ENCODE measurements at places on chromosomes 4 and X.

DNA sequence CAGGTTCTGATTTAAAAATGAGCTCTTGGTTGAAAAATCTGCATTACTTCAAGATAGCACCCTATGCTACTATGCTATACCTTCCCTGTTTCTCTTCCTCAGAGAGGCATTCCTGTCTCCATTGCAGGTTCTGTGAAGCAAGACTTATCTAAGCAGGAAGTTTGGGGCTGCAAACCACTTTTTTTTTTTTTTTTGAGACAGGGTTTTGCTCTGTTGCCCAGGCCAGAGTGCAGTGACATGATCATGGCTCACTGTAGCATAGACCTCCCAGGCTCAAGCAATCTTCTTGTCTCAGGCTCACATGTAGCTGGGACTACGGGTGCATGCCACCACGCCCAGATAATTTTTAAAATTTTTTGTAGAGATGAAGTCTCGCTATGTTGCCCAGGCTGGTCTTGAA, 4.0 kb upstream of the CCNG2 start:
- no peak for ATAC-seq

DNA sequence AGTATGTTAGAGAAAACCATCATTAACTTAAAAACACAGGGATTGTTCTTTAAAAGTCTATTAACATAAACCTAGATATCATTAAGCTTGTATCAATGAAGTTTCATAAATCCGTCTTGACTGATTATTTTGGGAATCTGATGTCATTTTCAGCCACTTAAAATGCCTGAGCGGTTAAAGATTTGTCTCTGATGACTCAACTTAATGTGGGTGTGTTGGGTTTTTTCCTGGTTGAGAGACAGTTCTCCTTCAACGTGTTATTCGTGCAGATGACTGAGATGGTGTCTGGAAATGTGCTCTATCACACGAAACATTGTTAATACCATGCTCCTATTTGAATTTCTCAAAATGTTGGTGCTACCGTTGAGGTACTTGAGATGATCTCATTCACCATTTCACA, 227.3 kb upstream of the TENM3 start:
- no peak for ATAC-seq

GRCh38 chr4:37721995-37722638, 35.9 kb upstream of the RELL1 start:
- no peak for ATAC-seq

DNA sequence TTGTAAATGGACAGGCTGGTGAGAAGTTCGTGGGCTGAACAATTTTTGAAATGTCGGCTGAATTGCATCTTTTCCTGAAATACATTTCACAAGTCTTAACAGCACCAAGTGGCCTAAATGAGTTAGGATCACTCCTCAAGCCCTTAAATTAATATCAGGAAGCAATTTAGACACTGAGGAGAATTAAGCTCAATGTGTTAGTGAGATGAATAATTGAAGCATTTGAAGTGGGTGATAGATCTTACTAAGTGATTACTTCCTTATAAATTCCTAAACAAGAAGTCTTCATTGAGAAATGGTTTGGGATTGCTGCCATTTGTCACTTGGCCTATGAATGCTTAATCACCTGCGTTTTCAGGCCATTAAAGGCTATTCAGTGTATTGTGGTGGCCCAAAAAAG, 116.8 kb downstream of the NAA11 start:
- ATAC-seq = no peak

- ATAC-seq = no peak
Measured at GRCh38 chrX:38086451-38087215, 80.3 kb downstream of the SYTL5 start.

DNA sequence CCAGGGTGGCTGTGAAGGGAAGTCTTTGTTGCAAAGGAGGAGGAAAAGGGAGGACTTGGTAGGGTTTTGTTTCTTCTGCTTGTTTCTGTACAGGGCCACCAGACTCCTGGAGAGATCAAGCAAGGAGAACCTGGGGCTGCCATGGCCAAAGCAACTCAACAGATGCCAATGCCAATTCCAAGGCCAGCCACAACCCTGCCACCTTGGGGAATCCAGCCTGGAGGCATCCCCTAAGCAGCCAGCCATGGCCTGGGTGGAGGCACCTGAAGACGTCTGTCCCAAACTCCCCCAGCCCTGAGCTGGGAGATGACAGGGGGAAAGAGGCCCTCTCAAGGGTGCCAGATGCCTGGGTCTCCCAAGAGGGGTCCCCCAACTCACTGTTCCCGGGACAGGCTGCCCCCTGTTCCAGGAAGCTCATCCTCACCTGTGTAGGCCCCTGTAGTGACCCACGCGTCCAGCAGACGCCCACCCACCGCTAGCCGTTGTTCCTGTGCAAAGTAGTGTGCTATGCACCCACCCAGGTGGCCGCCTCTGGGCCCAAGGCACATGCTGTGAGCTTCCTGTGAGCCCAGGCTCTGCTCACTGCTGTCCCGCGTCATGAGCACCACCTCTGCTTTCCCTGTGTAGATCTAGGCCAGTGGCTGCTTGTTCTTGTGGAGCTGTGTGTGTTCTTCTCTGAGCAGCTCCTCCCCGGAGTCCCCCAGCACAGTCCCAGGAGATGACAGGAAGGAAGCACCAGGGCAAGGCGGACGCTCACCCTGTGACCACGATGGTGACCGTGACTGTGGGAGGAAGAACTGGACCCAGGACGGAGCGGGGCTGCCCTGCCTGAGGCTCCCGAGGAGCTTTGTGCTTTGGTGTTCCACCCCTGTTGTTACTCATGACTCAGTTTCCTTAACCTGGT, 3.2 kb downstream of the PNMA3 start:
- no peak for ATAC-seq

DNA sequence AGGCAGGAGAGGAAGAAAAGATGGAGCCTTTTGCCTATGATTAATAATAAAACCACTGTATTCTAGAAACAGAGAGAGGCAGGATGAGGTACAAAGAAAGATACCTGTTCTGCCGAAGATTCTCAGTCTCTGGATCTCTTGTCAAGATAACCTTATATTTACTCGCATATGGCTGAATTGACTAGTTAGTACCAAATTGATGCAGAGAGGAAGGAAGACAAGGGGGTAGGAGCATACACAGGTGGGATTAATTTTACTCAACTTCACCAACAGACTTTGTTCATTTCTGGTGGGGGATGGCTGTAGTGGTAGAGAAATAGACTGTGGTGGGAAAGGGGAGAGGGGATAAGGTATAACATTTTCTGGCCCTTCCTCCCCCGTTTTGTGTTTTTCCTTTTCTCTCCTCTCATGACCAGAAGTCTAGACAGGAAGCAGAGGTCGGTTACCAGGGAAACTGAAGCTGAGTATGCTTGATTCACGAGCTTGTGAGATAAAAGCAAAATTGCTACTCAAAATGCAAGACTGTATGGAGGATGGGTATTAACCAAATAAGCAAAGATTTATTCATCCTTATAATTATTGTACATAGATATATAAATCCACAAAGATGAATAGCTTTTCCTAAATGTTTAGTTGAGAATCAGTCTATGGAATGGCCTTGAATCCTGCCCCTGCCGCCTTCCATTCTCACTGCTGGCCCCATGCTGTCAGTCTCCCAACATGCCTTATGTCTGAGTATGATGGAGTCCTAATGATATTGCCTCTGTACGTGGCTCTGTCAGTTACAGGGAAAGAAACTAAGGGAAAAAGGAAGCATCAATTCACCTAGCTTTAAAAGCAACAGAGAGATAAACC, 17.8 kb upstream of the PAGE2B start:
- no peak for ATAC-seq

- ATAC-seq = no peak
Measured at GRCh38 chrX:19707246-19707871, 180.0 kb downstream of the SH3KBP1 start.
